ENCODE measurements at places on chromosomes 12 and 14.

DNA sequence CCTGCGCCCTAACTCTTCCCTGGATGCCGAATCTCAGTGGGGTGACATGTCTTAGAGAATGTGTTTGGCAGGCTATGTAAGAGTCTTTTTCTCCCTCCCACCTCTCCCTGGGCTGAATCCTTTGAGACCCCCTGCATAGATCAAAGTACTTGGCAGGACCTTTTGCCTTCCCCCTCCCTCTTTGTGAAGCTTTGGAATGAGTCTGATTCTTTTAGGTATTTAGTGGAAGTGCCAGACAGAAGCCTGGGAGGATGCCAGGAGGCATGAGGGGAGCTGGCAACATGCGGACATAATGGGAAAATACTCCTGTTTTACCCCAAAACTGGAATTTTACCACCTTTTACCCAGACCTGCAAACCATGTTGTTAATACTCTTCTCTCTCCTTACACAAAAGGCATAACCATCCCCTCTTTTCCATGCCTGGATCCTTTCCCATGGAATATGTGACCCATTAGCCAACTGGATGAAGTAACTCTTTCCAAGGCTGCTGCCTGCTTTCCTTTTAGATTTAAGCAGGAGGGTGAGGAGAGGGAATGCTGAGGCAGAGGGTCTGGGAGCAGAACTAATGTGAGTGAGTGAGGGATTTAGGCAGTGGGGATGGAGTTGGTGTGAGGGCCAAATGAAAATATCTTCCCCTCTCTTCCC, 41.7 kb downstream of the TTLL5 start:
- no peak for DNase-seq

DNA sequence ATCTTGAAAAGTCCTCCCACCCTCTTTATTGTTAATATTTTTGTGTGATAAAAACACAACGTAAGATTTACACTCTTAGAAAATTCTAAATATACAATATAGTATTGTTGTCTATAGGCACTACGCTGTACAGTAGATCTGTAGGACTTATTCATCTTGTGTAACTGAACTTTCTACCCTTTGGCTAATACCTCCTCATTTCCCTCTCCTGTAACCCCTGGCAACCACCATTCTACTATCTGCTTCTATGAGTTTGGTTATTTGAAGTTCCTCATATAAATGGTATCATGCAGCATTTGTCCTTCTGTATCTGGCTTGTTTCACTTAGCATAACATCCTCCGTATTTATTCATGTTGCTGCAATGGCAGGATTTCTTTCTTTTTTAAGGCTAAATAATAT, 5.2 kb upstream of the CLEC9A start:
- DNase-seq: no peak

DNA sequence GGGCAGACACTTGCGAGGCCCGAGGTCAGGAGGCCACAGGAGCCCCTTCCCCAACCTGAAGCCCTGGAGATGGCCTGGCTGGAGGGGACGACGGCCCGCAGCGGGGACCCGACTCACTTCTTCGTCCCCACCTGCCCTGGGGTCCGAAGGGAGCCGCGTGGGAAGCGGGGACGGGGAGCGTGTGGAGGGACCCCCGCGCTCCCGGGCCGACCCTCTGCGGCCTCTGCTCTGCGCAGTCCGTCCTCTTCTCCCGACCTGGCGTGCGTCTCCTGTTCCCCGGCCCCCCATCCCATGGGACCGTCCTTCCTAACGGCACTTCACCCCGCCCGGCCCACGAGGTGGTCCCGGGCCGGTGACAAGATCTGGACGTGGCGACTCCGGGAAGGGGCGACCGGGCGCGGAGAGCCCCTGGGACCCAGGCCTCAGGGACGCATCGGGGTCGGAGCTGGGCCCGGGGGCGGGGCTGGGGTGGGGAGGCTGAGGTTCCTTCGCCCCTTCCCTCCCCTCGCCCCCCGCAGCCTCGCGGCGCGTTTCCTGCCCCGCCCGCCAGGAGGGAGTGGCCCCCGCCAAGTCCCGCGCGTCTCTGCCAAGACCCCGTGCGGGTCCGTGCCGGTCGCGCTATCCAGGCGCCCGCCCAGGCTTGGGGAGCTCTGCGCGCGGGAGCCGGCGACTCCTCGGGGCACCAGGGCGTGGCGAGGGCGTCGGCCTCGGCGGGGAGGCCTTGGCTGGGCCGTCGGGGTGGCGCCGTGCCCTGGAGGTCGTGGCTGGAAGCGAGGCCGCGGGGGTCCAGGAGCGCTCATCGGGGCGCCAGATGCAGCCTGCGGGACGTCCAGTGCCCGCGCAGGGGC, 97.1 kb downstream of the TNFAIP2 start:
- no peak for DNase-seq

DNA sequence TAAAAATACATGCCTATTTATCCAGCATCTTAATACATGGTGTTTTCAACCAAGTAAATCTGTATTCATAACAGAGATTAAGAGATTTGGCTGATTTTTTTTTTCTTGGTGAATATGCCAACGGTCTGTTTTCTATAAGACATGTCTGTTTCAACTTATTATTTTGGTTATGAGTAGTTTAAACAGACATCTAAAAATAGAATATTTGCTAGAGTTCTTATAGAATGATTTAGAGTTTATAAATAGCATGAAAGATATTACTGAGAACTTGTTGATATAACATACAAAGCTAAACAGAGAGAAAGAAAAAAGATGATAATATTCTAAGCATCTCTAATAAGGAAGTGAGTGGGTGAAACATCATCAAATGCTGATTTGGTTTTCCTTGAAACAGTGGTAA, 199.9 kb downstream of the CCDC91 start:
- DNase-seq: no peak

DNA sequence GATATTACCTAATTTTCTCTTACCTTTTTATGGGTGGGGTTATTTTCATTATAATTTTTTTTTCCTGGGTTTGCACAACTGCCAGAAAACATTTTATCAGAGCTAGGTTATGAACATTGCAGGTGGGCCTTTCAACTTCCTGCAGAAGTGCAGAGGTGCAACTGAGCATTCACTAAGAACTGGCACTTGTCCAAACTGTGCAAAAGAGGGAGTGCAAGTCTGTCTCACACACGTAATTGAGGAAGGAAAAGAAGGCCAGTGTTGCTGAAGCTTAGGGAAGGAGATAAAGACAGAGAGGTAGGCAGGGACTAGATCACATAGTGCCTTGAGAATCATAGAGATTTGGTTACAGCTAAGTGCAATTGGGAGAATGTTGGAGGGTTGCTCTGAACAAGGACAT, 14.1 kb upstream of the AMN1 start:
- DNase-seq: no peak

DNA sequence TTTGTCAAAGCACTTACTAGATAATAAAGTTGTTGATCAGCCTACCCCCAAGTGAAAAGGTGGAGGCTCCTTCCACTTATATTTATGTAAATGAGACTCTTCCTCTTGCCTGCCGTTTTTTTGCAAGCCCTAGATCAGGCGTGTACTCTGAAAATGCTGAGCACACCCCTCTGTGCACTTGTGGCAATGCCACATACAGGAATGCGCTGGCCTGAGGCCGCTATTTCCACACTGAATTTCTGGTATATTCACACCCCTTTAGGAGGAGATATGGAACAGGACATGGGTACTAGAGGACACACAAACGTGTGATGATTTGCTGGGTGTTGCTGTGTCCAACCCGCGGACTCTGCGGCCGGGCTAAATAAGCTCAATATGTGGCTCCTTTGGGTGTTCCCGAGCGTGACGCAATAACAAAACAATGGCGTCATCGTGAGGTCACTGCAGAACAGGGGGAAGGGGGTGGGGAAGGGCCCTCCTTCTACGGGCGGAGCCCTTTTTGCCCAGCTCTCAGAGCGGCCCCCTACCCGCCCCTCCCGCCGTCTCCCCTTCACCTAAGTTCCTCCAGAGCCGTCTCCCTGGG, 554 bp upstream of the TSPAN31 start:
- peak; percentile 48 for DNase-seq

DNA sequence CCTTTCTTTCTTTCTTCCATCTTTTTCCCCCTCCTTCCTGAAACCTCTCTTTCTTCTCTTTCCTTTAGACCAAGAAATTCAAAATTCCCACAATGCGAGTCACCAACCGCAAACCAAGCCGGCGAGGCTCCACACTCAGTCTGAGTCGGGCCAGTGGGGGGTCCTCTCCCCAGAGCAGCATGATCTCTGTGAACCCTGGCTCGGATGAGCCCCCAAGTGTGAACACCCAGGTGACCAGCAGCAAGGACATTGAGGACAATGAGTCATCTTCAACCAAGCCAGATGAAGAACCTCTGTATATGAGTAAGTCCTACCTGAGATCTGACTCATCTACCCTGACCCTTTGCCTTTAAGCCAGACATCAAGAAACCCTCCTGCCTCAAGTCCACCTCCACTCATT, 88.6 kb upstream of the TMEM233 start:
- no peak for DNase-seq

GRCh38 chr12:91574391-91574790, 391.8 kb upstream of the DCN start:
- DNase-seq: no peak

DNA sequence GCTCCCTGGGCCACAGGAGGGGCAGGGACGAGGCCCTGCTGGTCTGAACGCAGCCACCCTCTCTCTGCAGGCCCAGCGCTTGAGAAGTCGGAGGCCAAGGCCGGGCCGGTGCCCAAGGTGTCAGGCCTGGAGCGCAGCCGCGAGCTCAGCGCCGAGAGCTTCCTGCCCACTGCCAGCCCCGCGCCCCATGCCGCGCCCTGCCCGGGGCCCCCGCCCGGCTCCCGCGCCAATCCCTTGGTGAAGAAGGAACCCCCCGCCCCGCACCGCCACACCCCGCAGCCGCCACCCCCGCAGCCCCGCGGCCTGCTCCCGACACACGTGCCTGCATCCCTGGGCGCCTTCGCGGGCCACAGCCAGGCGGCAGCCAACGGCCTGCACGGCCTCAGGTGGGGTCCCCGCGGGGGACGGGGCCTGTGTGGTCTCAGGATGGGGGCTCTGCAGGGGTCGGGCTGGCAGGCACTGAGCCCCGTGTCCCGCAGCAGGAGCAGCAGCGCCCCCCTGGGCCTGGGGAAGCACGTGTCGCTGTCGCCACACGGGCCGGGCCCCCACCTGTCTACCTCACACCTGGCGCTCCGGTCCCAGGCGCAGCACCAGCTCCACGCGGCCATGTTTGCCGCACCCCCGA, 40.4 kb downstream of the LRCOL1 start:
- DNase-seq: no peak

GRCh38 chr12:62914443-62915203, 20.3 kb downstream of the PPM1H start:
- DNase-seq: no peak

GRCh38 chr12:55930771-55931316, at the start of gene DGKA:
DGKA (plus strand) TSS chr12:55931162; CDS start chr12:55936504, 5,342 bp downstream.
- peak; percentile 70 for DNase-seq

- no peak for DNase-seq
Measured at GRCh38 chr12:1795221-1795784, 25.1 kb upstream of the LRTM2 start.

- DNase-seq: no peak
Measured at GRCh38 chr12:117052386-117053049, 46.7 kb downstream of the TESC start.

- DNase-seq: peak; percentile 69
Measured at GRCh38 chr14:20873370-20874177, 17.6 kb upstream of the RNASE3 start.

DNA sequence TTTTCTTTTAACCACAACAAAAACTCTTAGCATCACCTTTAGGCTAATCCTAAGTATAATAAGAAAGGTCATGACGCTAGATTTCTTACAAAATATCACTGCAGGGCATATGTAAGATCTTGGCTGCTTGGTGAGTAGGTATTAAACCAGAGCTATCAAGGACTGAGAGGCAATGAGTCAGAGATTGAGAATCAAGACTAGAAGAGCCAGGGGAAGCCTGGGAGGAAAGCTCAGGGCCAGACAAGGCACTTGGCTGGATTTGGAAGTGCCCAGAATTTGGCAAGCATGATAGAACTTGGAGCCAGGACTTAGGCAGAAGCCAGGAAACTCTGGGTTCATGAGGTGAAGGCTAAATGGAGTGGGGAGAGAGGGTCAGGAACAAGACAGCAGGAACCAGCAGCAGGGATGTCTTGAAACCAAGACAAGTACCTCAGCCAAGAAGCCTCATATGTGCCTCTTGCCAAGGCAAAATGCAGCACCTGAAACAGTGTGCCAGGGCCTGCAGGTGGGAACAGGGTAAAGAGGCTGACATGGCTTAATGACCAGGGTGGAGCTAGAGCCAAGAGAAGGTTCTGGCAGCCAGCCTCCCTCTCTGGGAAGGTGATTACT, 49.9 kb downstream of the PTHLH start:
- no peak for DNase-seq

DNA sequence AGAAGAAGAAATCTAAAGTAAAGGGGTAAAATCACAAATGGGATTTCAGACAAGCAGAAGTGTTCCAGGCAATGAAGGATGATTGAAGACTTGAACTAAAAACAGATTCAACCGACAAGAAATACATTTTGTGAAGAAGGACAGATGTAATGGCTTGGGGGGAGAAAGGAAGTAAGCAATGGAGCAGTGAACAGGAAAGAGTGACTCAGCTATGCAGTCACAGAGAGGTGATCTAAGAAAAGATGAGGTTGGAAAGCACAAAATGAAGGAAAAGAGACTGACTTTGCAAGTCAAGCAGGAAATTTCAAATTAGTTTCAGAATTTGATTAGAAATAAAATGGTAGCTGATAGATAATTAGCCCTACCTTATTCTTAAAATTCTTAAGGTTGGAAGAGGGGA, 66.5 kb downstream of the PUS7L start:
- no peak for DNase-seq

GRCh38 chr12:16555630-16556029, 50.3 kb downstream of the LMO3 start:
- no peak for DNase-seq

DNA sequence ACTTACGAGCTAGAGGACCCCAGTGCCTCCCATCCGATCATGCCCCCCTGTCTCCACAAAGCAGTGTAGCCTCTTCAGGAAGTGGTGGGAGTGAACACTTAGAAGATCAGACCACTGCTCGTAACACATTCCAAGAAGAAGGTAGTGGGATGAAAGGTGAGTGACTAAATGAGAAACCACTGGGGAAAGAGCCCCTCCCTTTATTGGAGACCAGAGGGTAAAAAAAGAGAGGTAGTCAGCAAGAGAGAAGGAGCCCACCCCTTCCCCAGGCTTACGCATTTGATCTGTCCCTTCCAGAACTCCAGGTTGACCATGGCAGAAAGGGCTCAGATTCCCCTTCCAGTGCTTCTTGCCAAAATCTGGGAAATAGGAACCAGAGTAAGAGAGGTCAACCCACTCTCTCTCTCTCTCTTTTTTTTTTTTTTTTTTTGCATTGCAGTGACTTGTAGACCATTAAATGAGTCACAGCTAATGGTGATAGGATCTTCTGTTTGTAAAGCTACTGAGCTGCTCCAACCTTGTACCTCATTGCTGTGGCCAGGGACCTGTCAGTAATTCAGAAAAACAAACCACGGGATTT, 165.4 kb downstream of the GCH1 start:
- DNase-seq: no peak

DNA sequence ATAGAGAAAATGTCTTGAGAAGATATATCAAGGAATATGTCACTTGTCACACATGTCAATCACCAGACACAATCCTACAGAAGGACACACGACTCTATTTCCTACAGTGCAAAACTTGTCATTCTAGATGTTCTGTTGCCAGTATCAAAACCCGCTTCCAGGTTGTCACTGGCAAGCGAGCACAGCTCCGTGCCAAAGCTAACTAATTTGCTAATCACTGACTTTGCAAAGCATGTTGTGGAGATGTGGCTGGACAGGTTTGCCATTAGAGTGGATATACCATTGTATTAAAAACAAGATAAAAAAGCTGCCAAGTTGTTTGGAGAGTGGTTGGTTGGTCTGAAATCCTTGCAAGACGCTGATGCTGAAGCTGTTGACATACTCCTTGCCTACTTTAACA, 7.9 kb upstream of the SGPP1 start:
- no peak for DNase-seq

GRCh38 chr12:53505086-53505485, 2.2 kb downstream of the NPFF start:
- DNase-seq: no peak

Measured in activated naive CD4-positive, alpha-beta T cell (primary cell).